ENCODE measurements at places on chromosomes 1 and 21. TPM values are rescaled to one million over a fixed set of nuclear protein-coding genes. Genes with fewer than 3 reads are reported as not detected.
A peak's percentile ranks its signal among the peaks of the same experiment; 100 is the strongest.

DNA sequence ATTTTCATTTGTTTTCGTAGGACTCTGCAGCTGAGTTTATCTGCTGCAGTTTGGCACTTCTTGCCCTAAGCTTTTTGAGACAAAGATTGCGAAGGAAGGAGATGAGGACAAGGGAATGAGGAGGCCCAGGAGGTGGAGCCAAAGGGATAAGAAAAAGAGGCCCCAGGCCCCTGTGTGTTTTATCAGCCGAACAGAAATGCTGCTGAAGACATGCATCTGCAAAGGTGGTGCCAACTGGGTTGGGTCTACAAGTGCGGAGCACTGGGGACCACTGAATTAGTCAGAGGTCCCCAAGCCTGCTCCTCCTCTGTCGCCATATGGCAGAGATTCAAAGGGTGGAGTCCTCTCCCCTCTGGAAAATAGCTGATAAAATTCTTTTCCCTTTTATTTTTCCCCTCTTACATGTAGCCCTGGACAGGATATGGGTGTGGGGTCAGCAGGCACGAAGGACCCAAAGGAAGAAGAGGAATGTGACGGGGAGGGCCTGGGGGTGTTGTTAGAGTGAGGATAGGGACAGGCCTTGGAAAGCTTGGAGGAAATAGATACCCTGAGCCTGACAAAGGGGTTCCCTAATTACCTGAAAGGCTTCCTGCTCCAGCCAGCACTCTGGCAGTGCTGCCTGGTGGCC is 2.7 kb downstream of the CD34 start:
- DNase-seq = no peak

DNA sequence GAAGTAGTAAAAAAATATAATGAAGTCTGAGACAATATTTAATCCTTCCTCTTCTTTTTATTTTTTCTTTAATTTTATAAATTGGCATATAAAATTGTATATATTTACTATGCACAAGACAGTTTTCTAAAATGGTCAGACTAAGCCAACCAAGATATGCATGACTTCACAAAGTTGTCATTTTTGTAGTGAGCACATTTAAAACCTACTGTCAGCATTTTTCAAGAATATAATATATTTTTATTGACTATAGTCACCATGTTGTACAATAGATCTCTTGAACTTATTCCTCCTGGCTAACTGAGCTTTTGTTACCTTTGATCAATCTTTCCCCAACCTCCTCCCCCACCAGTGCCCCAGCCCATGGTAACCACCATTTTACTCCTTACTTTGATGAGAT is 129.2 kb downstream of the ATP6V1G3 start:
- DNase-seq = no peak

Gene ANGPTL1
- total RNA-seq = 4.3 TPM

- no peak for DNase-seq
These were observed 207.1 kb upstream of the KCTD3 start for GRCh38 chr1:215360031-215360430.

Gene PUM1
- 67.6 TPM for total RNA-seq

DNA sequence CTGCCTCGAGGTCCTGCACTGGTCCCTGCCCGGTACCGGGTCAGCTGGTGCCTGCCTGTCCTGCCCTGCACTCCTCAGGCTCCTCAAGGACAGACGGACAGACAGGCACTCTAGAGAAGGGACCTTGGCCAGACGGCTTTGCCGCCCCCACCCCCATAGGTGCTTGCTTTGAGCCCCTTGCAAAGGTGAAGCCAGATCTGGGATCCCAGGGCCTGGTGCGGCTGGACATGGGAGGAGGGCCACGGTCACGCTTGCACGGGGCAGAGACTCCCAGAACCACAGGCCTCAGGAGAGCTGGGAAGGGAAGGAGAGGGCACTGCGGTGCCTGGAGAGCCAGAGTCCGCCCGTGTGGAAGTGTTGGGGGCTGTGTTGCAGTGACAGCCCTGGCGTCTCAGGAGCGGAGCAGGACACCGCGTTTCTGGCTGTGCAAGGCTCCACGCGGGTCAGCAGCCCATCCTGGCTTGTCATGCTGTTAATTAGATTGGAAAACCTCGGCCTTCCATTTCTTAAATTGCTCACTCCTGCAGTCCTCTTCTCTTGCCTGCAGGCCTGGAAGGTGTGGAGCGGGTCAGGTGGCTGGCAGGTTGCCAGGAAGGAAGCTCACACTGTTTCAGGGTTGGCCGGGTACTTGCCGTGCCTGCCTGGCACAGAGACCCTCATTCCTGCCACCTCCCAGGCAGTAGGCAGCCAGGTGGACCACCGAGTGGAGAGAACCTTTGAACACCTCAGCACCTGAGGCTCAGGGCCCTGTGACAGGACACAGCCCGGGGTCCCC is 16.3 kb downstream of the COL18A1 start:
- no peak for DNase-seq

GRCh38 chr1:233435622-233436021 is 108.1 kb downstream of the MAP3K21 start:
- no peak for DNase-seq

Gene PRR9
- not detected for total RNA-seq

- DNase-seq = no peak
These were observed 239.5 kb upstream of the LRRC7 start for GRCh38 chr1:69328186-69328585.

Gene EPS8L3
- not detected for total RNA-seq

DNA sequence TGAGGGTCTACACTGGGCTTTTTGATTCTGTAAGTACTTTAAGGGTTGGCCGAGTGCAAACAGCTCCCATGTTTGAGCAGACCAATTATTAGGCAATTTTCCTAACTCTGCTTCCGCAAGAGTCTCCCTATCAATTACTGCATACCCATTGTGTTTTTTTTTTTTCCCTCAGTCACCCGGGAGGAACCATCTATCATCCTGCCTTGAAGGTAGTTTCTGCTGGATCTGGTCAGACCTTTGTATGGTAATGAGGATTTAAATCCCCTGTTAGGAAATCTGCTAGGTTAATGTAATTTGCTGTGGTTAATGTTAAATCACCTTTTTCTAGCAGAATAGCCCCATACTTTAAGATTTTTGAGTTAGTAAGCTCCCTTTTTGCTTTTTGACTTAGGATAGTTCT is 40.8 kb upstream of the WARS2 start:
- no peak for DNase-seq

- peak; percentile 35 for DNase-seq
These were observed at the start of gene CBR3 for GRCh38 chr21:36134803-36135390. TSS of gene CBR3 (plus strand) at chr21:36135079. CDS start at chr21:36135193, 114 bp downstream.

Gene CDK18
- 2.2 TPM for total RNA-seq

GRCh38 chr1:155858800-155859233 is 550 bp upstream of the SYT11 start:
- DNase-seq = peak; percentile 84

Gene DMBX1
- not detected for total RNA-seq

Gene TACSTD2
- total RNA-seq = 17.7 TPM

DNA sequence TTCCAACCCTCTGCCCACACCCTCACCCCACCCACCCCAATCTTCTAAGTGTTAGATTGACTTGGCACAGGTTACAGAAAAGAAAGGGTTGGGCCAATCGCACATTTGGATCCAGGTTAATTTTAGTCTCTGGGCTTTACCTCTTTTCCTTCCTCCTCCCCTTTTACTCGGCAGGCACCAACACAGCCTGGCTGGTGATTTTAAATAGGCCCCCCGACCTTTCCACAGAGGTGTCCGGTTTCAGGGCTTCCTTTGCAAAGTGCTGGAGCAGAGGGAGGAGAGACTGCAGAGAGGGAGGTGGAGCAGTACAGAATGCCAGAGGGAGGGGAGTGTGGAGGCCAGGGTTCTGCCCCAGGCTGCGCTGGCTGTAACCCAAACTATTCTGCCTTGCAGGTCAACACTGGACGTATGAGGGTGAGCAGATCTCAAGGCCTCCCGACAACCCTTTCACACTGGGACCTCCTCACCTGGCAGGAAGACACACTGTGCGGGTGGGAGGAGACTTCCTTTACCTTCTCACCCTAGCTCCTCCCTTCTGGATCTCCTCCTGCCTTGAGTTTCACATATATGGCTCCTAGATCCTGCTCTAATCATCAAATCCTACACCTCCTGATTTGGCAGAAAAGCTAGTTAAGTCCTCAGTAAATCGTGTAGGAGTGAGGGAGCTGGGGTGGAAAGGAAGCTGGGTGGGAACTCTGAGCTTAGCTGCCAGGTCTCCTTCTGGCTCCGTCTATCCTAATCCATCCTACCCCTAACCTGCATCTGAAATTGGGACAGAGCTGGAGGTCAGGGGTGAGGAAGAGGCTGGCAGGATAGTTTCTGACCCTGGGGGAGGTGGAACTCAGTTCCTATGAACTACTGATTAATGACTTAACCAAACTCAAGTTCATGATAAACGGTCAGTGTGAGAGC is 2.4 kb downstream of the CA14 start:
- peak; percentile 47 for DNase-seq

- DNase-seq = peak; percentile 24
These were observed 42.1 kb downstream of the LRRC8B start for GRCh38 chr1:89566761-89567174.

DNA sequence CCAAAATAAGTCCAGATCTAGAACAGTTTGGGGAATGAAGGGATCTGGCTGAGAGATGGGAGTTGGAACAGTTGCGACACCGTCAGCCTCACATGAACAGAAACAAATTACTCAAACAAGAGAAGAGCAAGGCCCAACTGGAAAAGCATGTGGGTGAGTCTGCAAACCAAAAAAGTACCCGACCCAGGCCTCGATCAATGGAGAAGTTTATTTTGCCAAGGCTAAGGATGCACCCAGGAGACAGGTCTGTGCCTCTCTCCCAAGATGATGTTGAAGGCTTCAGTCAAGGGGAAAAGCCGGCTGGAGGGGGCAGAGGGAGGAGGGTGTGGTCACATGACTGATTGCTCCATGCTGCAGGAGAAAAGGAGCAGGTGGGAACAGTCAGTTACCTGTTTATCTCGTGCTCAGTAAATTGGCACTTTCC is 42.3 kb downstream of the KRTAP10-1 start:
- DNase-seq = peak; percentile 18

- no peak for DNase-seq
These were observed 842 bp downstream of the ATXN7L2 start for GRCh38 chr1:109484519-109484975.

Gene IL19
- 1.7 TPM for total RNA-seq

Gene HES3
- total RNA-seq = not detected

GRCh38 chr1:212212906-212213305 is 72.3 kb upstream of the PPP2R5A start:
- no peak for DNase-seq

DNA sequence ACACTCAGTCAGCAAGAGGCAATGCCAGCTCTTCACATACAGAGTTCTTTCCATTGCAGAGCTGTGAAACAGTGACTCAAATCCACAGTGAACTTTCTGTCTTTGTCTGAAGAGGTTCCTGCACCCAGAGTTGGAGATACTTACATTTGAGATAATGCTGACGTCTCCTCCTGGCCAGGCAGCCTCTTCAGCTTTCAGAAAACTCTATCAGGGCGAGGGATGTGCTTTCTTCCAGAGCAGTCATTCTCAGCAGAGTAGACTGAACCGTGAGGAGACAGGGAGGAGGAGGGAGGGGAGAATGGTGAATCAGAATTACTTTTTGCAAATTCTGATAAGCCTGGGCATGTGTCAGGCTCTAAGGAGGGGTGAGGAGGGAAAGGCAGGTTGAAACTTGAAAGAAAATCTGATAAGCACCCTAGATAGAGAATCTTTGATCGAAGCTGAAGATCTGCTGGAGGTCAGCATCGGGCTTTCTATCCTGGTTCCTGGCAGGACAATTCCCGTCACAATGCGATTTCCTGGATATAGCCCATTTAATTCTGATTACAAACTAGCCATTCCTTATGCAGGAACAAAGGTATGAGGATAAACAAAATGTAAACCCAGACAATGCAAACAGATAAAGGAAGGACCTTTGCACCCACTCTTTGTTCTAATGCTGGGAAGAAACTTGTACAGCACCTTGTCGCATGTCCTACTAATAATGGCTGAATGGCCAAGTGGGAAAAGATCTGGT is 18.9 kb upstream of the NID1 start:
- DNase-seq = peak; percentile 53

- DNase-seq = no peak
These were observed 53.5 kb downstream of the FNBP1L start for GRCh38 chr1:93501399-93501798.

- DNase-seq = no peak
These were observed 56.2 kb downstream of the TAS1R2 start for GRCh38 chr1:18803151-18803791.

Gene SPRR1A
- not detected for total RNA-seq

Gene CNIH3
- total RNA-seq = 11.3 TPM

GRCh38 chr1:29312469-29313461 is 76.4 kb downstream of the PTPRU start:
- DNase-seq = no peak

DNA sequence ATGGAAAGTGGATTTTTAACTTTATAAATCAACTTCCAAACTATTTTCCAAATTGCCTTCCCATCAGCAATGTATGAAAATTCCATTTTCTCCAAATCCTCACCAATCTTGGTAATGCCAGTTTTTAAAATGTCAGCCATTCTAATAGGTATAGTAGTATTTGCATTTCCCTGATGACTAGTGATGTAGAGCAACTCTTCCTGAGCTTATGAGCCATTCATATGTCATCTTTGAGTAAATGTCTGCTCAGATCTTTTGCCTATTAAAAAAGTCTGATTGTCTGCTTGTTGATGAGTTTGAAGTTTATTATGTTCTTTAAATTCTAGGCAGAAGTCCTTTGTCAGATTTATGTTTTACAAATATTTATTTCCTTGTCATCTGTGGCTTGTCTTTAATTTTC is 54.7 kb downstream of the KDM1A start:
- no peak for DNase-seq

- peak; percentile 37 for DNase-seq
These were observed 53.3 kb downstream of the MRPS6 start for GRCh38 chr21:34126691-34127090.

DNA sequence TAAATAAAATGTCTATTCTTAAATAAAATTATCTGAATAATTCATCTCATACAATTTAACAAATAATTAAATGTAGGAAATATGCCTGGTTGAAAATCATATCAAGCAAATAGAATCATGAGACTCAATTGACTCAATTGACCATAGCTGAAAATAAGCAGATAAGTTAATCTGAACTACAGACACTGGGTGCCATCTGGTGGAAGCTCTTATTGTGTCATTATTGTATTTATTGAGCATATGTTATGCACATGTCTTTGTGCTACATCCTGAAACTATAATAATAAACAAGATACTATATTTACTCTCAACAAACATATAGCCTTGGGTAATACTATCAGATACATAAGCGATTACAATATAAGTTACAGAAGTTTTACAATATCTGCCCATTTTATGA is 41.0 kb downstream of the BRINP3 start:
- peak; percentile 8 for DNase-seq

DNA sequence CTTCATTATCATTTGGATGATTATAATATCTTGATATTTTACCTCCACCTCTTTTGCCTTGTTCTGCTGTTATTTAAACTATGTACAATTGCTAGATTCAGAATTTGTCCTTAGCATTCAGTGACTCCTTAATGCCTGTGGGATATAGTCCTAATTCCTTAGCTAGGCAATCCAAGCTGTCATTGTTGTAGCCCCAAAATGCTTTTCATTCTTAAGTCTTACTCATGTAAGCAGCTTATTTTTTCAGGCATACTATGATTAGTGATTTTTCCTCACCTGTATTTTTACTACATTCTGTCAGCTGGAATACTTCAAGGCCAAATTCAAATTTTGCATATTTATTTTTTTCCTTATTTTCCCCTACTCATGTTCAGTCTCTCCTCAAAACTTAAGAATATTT is 13.4 kb downstream of the PKN2 start:
- no peak for DNase-seq

GRCh38 chr1:207807690-207808321 is 56.0 kb downstream of the CD46 start:
- no peak for DNase-seq

Gene CD164L2
- total RNA-seq = not detected

GRCh38 chr21:41465176-41465781 is 39.2 kb downstream of the MX1 start:
- no peak for DNase-seq

Gene SLC9C2
- total RNA-seq = not detected

Gene CD1B
- total RNA-seq = not detected
